ENCODE measurements at places on chromosomes 3 and 15.
A peak's percentile ranks its signal among the peaks of the same experiment; 100 is the strongest.

DNA sequence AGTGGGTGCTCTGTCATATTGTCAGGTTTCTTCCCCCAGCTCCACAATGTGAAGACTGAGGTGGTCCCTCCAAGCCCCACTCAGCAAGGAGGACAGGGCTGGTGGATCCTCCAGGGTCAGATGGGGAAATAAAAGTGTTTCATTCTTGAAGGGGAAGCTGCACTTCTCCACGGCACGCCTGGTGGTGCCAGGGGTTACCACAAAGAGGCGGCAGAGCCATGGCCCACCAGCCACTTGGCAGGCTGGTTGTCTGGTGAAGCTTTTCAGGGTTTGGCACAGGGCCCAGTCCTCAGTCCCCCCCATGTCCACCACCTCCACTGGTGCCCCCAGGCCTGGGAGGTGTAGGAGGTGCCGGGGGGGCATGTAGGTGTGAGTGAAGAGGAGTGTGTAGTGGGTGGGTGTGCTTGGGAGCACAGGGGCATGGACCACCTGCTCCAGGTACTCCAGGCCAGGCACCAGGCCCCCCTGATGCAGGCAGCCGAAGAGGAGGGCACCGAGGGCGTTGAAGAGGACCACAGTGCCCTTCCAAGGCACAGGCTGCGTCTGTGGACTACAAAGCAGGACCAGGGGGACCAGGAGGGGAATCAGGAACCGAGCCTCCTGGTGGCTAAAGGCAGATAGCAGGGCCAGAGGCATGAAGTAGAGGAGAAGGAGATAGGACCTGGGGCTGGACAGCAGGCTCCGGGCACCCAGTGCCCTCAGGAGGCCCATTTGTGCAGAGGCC lies 5.0 kb upstream of the NCBP2 start:
- no peak for DNase-seq

DNA sequence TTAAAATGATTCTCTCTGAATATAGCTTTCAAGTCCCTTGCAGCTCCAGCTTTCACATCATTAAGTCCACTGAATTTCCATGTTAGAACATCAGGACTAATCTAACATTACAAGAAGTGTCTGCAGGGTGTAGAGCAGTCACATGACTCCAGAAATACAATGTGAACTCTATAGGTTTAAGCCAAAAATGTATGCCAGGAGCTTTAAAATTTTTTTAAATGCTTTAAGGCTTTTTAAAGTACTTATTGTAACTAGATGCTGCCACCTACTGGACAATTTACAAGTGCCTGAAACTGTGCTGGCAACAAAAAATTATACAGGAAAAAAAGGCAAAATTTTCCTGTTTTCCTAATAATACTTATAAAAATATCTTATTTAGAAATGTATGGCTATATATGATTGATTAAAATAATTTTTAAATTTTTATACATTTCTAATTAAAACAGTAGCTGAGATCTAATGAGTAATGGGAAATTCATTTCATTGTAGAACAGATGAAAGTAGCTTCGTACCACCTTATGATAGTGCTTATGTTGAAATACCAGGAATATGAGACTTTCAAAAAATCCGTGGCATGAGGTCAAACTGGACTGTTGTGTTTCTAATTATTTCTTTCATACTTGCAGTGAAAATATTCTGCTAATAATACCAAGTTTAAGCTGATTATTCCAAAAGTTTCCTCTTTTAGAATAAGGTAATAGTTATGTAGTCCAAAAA lies 25.7 kb downstream of the FSIP1 start:
- DNase-seq, result peak; percentile 55

DNA sequence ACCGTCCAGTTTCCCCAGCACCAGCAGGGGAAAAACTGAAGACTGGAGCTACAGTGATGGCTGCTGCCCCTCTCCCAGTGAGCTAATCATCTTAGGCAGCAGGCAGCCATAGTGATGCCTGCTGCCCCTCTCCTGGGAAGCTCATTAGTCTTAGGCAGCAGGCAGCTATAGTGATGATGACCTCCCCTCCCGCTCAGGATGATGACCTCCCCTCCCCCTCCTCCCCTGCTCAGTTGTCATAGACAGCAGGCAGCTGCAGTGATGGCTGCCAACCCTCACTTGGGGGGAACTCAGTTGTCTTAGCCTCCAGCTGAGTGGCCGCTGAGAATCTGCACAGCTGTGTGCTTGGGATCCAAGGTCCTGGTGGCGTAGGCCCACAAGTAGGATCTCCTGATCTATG lies 80.9 kb upstream of the MANF start:
- no peak for DNase-seq

DNA sequence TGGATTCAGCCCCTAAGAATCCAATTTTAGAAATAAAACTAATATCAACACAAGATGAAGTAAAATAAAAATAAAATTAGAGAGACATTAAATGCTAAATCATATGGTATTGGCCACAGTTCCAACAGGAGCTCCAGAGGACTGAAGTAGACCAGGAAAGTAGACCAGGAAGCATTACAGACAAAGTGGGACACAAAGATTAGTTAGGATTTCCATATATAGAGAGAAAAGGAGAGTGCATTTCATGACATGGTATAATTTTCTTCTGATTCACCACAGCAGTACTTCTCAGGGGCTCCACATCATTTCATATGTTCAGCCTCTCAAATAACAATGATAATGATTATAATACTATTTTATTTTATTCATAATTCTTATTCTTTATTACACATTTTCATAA lies 18.3 kb downstream of the FGF7 start:
- DNase-seq, result no peak

GRCh38 chr15:97234851-97235610 lies 725.5 kb upstream of the ARRDC4 start:
- peak; percentile 1 for DNase-seq

All from fibroblast of skin of left biceps (primary cell).